ENCODE measurements at places on chromosomes 11 and 22.

- H3K4me3 ChIP-seq, result no peak overlapping the region
- no peak for DNase-seq
- H3K27me3 ChIP-seq, result peaks cover under 1% of the 10 kb centered on the region
- H3K36me3 ChIP-seq, result peaks cover 16% of the 10 kb centered on the region
- H3K4me1 ChIP-seq, result peaks cover 12% of the 10 kb centered on the region
Measured at GRCh38 chr22:36136988-36137387, 23.6 kb downstream of the APOL3 start.

- H3K4me3 ChIP-seq, result no peak overlapping the region
- H3K4me1 ChIP-seq, result no peaks in the 10 kb centered on the region
- no peaks in the 10 kb centered on the region for H3K36me3 ChIP-seq
Measured at GRCh38 chr11:2355000-2355644, 22.0 kb upstream of the CD81 start.

DNA sequence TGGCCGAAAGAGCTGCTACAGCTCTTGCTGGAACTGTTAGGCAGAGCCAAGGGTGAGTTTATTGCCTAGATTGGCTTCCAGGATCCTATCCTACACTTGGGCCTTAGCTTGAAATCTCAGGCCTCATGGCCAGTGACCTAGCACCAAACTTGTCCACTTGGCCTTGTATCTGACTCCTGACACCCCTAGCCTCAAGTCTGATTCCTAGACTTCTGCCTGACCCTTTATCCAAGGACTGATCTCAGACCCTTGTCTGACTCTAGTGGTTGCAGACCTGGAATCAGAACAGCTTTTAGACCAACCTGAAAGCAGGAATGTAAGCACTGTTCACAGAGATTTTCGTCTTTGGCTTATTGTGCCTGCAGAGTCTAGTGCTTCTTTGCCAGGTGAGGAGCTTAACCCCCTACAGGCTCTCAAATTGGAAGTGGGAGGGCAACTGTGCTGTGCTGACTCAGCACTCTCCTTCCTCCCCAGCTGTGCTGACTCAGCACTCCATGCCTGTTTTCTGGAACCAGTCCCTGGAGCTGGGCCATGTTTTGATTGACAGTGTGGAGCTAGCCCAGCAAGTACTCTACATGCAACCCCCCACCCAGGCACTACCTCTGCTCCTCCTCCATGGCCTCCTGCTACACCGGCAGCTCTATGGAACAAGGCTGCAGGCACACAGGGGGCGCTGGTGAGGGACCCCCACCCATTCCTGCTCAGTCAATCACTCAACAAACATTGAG, 35.1 kb downstream of the RRP8 start:
- no peak for DNase-seq
- H3K36me3 ChIP-seq, result peaks cover 19% of the 10 kb centered on the region
- H3K4me3 ChIP-seq, result no peak overlapping the region
- no peak overlapping the region for H3K27ac ChIP-seq
- H3K27me3 ChIP-seq, result no peaks in the 10 kb centered on the region

GRCh38 chr11:75022296-75022695, 33.6 kb downstream of the NEU3 start:
- no peak for DNase-seq
- H3K36me3 ChIP-seq, result peaks cover 2% of the 10 kb centered on the region
- no peaks in the 10 kb centered on the region for H3K27me3 ChIP-seq
- H3K27ac ChIP-seq, result no peak overlapping the region
- no peaks in the 10 kb centered on the region for H3K4me1 ChIP-seq
- no peak overlapping the region for H3K4me3 ChIP-seq

- no peak overlapping the region for H3K27ac ChIP-seq
- DNase-seq, result peak; percentile 26
- peaks cover 11% of the 10 kb centered on the region for H3K4me1 ChIP-seq
- H3K36me3 ChIP-seq, result peaks cover 16% of the 10 kb centered on the region
- no peaks in the 10 kb centered on the region for H3K27me3 ChIP-seq
Measured at GRCh38 chr11:71977743-71978418, 20.8 kb upstream of the IL18BP start.

- no peaks in the 10 kb centered on the region for H3K27me3 ChIP-seq
- peak overlapping the region; percentile 13 for H3K27ac ChIP-seq
- peaks cover 34% of the 10 kb centered on the region for H3K36me3 ChIP-seq
- DNase-seq, result peak; percentile 41
- no peak overlapping the region for H3K4me3 ChIP-seq
Measured at GRCh38 chr11:126310200-126310991, 6.5 kb downstream of the DCPS start.

- H3K27me3 ChIP-seq, result peaks cover 11% of the 10 kb centered on the region
- peak overlapping the region; percentile 88 for H3K4me3 ChIP-seq
- H3K4me1 ChIP-seq, result peaks cover 21% of the 10 kb centered on the region
- no peak overlapping the region for H3K27ac ChIP-seq
Measured at GRCh38 chr22:30694171-30694639, 469 bp upstream of the OSBP2 start.

- H3K27me3 ChIP-seq, result peaks cover 33% of the 10 kb centered on the region
- H3K36me3 ChIP-seq, result no peaks in the 10 kb centered on the region
- H3K27ac ChIP-seq, result no peak overlapping the region
- H3K4me3 ChIP-seq, result no peak overlapping the region
Measured at GRCh38 chr11:46170797-46171196, 49.5 kb upstream of the PHF21A start.

GRCh38 chr11:64341429-64341828, 1.4 kb downstream of the CCDC88B start:
- DNase-seq, result no peak
- peak overlapping the region; percentile 91 for H3K4me3 ChIP-seq

GRCh38 chr22:23562186-23562585, 17.9 kb downstream of the IGLL1 start:
- peaks cover 6% of the 10 kb centered on the region for H3K4me1 ChIP-seq
- H3K27me3 ChIP-seq, result peaks cover 26% of the 10 kb centered on the region
- no peak for DNase-seq
- no peaks in the 10 kb centered on the region for H3K36me3 ChIP-seq
- H3K4me3 ChIP-seq, result no peak overlapping the region

GRCh38 chr11:76035020-76035419, 171.3 kb downstream of the WNT11 start:
- peaks cover 2% of the 10 kb centered on the region for H3K36me3 ChIP-seq
- no peak for DNase-seq
- H3K4me1 ChIP-seq, result no peaks in the 10 kb centered on the region
- H3K27ac ChIP-seq, result no peak overlapping the region

DNA sequence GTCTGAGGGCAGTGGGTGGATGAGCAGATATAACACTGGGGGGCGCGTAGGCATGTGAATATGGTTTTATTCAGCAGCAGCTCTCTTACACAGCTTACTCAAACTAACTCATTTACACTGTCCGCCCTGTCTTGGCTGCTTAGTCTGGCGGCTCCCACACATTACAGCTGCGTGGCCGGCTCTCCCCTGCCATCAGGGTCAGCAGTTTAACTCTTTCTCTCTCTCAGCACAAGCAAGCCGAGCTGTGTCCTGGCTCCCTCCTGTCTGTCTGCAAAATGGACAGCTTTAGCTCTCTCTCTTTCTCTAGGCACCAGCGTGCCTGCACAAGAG, 1310.1 kb upstream of the RAG2 start:
- DNase-seq, result no peak
- no peaks in the 10 kb centered on the region for H3K27me3 ChIP-seq
- H3K4me3 ChIP-seq, result no peak overlapping the region

DNA sequence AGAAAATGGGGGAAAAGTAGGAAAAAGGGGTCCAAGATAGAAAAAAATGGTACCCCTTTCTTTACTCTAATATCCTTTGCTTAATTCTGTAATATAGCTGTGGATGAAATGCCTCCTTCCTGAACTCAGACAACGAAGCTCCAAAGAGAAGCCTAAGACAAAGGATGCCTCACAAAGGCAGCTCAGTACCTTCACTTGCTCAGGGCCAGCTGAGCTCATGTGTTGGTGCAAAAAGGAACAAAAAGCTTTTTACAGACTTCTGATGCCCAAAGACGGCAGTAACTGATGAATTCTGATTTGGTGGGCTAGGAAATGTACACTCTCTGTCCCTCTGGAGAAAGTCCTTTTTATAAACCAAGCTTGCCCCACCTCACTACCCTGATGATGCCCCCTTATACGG, 77.5 kb downstream of the DENND5A start:
- DNase-seq, result no peak
- no peaks in the 10 kb centered on the region for H3K27me3 ChIP-seq
- H3K27ac ChIP-seq, result no peak overlapping the region
- no peak overlapping the region for H3K4me3 ChIP-seq
- no peaks in the 10 kb centered on the region for H3K4me1 ChIP-seq

DNA sequence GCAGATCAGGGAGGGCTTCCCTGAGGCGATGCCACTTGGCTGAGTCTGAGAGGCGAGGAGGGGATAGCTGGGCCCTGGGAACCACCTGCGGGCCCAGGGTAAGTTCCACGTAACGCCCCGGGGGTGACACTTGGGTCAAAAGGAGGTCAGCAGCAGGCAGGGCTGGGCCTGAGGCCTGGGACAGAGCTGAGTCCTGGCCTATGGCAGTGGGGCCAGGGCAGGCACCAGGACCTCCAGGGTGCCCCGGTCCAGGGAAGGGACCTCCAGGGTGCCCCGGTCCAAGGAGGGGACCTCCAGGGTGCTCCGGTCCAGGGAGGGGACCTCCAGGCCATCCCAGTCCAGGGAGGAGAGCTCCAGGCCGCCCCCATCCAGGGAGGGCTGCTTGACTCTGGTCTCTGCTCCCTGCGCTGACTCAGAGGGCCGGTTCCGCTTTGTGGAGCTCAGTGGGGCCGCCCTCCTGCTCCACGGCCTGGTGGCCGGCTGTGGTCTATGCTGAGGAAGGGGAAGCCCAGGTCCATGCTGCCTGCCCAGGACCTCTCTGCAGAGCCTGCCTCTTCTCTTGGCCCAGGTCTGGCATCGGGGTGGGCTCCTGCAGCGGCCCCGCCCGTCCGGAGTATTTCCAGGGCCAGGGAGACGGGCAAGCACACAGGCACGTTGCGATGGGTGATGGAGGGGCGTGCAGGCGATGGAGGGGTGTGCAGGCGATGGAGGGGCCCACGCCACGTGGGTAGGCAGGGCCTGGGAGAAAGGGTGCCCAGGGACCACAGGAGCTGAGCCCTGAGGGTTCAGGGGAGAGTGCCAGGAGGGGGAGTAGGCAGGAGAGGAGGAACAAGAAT, 19.5 kb upstream of the WNT7B start:
- no peak for DNase-seq
- H3K27ac ChIP-seq, result no peak overlapping the region
- no peaks in the 10 kb centered on the region for H3K36me3 ChIP-seq
- no peaks in the 10 kb centered on the region for H3K4me1 ChIP-seq

DNA sequence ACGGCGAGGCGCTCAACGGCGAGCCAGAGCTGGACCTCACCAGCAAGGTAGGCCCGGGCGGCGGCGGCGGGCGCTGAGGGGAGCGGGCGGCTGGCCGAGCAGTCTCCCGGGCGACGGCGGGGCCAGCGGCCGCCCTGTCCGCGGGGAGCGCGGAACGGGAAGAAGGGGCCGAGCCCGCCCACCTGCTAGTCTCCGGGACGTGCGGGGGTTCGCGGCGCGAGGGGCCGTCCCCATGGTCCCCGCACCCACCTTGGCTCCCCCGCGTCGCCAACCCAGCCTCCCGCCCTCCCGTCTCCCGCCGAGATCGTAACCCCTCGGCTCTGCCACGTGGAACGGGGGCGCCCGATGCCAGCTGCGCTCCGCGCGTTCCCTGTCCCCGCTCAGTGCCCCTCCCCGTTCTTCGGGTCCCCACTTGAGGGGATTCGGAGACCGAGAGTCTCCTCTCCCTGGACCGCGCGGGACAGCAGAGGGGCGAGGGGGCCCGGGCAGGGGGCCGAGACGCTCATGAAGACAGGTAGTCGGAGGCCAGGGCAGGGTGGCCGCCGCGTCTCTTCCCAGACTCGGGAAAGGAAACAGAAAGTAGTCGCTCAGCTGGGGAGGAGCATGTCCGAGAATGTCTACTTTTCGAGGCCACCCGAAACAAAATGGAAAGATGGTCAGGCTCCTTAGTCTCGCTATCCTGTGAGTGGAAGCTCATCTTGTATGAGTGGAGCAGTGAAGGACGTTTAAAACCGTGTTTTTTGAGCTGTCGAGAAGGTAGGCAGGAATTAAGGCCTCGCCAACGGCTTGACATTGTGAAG, 557 bp downstream of the GTPBP1 start:
- peak; percentile 35 for DNase-seq
- peak overlapping the region; percentile 94 for H3K4me3 ChIP-seq
- no peaks in the 10 kb centered on the region for H3K27me3 ChIP-seq
- peaks cover 33% of the 10 kb centered on the region for H3K36me3 ChIP-seq
- H3K4me1 ChIP-seq, result peaks cover 61% of the 10 kb centered on the region
- H3K27ac ChIP-seq, result peak overlapping the region; percentile 89

GRCh38 chr22:41857155-41857859, 24.4 kb downstream of the SREBF2 start:
- peaks cover 29% of the 10 kb centered on the region for H3K36me3 ChIP-seq
- H3K4me3 ChIP-seq, result peak overlapping the region; percentile 60
- peak overlapping the region; percentile 99 for H3K27ac ChIP-seq
- DNase-seq, result peak; percentile 71

GRCh38 chr11:102604875-102605274, 20.3 kb downstream of the MMP20 start:
- H3K36me3 ChIP-seq, result no peaks in the 10 kb centered on the region
- peaks cover 26% of the 10 kb centered on the region for H3K4me1 ChIP-seq
- H3K27me3 ChIP-seq, result no peaks in the 10 kb centered on the region
- no peak overlapping the region for H3K4me3 ChIP-seq

DNA sequence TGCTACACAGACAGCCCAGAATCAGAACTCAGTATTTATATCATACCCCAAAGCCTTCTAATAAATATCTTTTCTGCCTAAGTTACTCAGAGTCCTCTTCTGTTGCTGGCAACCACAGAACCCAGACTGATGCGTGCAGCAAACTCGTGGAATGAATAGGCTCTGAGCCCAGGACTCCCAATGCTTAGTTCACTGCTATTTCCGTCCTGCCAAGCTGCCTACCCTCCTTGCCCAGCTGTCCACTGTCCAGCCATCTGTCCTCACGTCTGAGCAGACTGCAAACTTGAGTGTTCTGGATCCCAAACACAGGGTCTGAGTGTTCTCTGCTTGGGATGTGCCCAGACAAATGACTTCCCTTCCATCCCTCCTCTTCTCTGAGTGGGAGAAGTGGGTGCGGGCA, 19.4 kb downstream of the PTPN5 start:
- DNase-seq, result no peak
- H3K27ac ChIP-seq, result no peak overlapping the region
- H3K4me3 ChIP-seq, result no peak overlapping the region
- H3K4me1 ChIP-seq, result peaks cover 31% of the 10 kb centered on the region
- H3K27me3 ChIP-seq, result peaks cover 4% of the 10 kb centered on the region
- no peaks in the 10 kb centered on the region for H3K36me3 ChIP-seq

DNA sequence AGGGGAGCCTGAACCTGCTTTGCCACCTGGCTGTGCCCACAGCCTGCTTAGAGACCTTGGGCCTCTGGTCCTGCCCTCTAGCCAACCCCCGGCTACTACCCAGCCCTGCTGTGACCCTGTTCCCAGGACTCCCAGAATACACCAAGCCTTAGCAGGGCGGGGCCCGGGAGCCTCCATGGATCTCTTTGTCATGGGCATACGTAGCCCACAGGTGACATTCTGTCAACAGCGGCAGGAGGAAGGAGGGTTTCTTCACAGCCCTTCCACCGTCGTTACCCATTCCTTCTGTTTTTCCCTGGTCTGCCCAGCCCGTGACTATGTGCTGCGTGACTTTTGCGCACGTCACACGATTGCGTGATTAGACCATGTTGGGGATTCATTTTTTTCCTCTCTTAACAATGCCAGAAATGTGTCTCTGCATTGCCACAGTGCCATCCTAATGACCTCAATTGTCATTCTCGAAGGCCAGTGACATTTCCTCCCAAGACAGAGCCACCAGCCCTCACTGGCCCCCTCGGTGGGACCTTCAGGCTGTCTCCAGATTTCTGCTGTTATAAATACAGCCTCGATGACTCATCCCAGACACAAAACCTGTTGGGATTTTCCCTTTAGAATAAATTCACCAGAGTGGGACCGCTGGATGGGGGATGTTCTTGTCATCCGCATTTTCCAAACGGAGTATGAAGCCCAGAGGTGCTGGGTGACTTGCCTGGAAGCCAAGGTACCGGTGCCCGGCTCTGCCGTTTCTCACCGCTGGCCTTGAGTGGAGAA, 9.0 kb downstream of the SYT12 start:
- H3K36me3 ChIP-seq, result no peaks in the 10 kb centered on the region
- no peak for DNase-seq
- H3K4me3 ChIP-seq, result no peak overlapping the region
- peaks cover 25% of the 10 kb centered on the region for H3K27me3 ChIP-seq
- no peaks in the 10 kb centered on the region for H3K4me1 ChIP-seq

Data from activated T-helper 1 cell treated with anti-CD3 and anti-CD28 coated beads, Interleukin-12 subunit alpha, Interleukin-12 subunit beta, Interleukin-2, Interleukin-4 antibody, amounts not matched to agents 30 ng/mL and 10 ng/mL and 1 ng/mL, durations not matched to agents 14 hours and 24 hours and 36 hours (primary cell).